Neuronal stem cell (in vitro differentiated cells): ENCODE measurements at places on chromosomes 1 and 21.

DNA sequence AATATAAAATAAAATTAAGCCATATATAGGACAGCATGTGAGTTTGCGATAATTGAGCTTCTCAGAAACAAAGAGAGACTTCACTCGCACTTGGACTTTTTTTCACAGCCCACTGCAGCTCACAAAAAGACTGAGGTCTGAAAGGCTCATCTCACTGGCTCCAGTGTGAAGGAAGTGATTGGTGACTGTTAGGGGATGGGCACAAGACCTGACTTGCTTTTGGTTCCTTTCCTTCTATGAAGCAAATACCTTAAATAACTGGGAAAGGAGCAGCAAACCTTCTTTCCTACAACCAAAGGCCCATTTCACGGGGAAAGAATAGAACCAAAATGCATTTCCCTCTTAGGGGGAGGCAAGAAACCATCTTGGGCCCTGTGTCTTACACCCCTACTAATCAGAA is 13.1 kb upstream of the TTLL7 start:
- no peak for DNase-seq

GRCh38 chr1:25131794-25132193 is 100.5 kb downstream of the SYF2 start:
- no peak for DNase-seq

DNA sequence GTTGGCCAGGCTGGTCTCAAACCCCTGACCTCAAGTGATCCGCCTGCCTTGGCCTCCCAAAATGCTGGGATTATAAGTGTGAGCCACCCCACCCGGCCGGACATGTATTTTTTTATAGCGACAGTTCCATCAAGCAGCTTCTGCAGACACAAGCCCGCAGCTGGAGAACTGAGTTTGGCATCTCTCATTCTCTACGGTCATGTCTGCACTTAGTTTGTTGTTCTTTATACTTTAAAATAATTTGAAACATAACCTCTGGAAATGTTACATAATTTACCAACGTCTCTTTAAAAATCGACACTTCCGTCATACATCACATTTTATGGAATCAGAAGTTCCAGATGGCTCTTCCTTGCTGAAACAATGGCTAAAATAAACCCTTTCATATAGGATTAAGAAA is 183.6 kb downstream of the DYRK1A start:
- no peak for DNase-seq

DNA sequence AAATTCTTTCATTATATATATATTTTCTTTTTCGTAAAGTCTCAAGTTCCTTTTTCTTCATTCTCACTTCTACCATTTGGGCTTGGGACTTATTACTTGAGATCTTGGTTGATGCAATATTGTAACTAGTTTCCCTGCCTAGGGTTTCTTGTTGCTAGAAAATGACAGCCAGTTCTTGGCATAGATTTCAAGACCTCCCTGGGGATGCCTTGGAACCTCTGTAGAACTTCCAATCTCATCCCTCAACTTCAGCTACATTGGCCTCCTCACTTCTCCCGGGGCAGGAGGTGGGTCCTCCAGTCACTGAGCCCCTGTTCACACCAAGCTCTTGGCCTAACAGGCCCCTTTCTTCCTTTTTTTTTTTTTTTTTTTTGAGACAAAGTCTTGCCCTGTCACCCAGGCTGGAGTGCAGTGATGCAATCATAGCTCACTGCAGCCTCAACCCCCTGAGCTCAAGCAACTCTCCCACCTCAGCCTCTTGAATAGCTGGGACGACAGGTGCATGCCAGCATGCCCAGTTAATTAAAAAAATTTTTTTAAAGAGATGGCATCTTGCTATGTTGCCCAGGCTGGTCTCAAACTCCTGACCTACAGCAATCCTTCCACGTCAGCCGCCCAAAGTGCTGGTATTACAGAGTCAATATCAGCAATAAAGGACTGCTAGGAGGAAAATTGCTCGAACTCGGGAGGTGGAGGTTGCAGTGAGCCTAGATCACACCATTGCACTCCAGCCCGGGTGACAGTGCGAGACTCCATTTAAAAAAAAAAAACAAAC is 33.1 kb downstream of the MAP3K7CL start:
- DNase-seq: no peak

DNA sequence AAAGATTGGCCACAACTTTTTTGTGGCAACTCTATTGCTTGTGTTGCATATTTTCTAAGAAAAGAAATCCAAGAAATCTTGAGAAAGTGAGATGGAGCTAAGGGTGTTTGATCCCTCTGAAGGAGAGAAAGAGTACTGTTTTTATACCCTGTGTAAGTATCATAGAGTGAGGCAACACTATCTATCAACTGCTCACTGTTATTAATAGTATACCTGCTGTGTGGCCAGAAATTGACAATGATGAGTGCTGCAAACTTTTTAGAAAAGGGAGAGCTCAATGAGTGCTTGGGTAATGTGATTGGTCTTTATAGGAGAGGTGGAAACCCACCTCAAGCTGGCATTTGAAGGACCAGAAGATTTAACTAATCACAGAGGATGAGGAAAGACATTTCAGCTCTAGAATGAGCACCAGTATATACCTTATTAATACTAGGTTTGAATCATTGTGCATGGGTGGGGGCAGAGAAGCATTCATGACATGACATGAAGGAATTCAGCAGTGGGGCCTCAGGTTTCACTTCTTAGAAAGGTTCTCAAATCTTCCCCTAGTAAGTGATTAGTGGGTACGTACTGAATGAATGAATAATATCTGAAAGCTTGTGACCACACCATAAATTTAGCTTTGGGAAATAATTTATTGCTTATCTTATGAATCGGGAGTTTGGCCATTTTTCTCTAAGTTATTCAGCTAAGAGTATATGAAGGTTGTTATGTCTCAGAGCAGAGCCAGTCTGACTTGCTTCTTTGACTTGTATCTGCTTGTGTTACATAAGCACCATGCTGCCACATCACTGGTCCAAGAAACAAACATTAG is 169.2 kb upstream of the SGIP1 start:
- DNase-seq: no peak

DNA sequence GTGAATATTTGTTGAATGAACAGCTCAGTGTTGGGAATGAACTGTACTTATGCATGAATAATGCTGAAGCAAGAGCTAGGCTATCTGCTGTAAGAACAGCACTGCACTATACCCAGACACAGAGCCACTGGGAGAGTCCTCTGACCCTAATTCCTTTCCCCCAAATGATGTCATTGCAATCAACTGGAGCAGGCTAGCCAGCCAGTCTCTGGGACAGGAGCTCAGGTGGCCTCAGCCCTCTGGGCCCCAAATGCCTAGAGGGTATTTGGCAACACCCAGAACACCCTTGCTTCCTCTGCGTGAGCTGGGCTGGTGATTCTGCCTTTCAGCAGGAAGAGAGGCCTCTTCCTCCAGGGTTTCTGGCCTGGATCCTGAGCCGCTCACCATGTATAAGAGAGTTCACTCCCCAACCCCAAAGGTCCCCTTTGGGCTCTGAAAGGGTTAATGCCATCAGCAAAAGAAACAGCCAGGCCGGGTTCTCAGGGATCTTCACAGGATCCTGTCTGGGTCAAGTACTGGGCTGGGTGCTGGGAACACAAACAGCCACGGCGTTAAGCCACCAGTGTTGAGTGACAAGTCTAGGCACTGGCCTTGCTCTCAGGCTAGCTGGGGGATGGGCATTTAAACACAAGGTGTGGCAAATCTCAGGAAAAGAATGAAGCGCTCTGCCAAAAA is 3.7 kb upstream of the PADI4 start:
- DNase-seq: no peak

GRCh38 chr1:37342736-37343135 is 131.6 kb upstream of the ZC3H12A start:
- no peak for DNase-seq

- DNase-seq: no peak
These were observed 79.7 kb upstream of the RAB4A start for GRCh38 chr1:229191066-229191674.

- DNase-seq: peak; percentile 80
These were observed 475 bp upstream of the NPPB start for GRCh38 chr1:11858968-11859871.

GRCh38 chr1:156705321-156705917 is at the start of gene CRABP2:
Gene CRABP2, minus strand, starts transcription at chr1:156705583. Its CDS starts 137 bp downstream, at chr1:156705446.
- DNase-seq: peak; percentile 78

DNA sequence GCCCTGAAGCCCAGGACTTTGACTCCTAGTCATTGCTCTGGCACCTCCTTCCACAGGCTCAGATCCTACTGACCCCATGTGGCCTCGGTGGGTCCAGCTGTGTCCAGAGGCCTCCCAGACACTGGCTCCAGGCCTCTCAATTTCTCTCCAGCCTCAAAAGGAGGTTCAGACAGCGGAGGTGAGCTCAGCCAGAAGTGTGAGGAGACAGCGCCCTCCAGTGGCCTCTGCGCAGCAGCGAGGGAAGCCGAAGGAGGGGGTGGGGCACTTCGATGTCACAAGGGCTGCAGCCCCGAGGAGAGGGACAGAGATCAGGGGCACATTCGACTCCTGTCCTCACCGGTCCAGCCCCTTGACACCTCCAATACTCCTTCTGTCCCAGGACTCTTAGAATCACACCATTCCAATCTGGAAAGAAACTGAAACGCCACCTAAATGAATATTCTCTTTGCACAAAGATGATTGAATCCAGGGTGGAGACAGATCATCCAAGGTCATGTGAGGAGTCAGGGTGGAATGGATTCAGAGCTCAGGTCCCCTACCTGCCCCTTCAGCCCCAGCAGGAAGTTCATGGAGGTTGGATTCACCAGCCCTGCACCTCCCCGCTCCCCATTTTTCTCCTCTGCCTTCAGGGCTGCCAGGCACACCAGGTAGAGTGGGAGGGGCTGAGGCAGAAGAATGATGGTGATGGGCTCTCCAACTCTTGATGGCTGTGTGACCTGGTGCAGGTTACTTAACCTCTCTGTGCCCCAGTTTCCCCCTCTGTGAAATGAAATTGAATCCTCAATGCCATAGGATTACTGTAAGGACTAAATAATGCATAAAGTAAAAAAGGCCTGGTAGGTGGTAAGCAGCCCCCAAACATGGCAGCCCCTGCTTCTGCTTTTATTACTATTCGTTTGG is 34.8 kb upstream of the ZBTB40 start:
- DNase-seq: peak; percentile 82

DNA sequence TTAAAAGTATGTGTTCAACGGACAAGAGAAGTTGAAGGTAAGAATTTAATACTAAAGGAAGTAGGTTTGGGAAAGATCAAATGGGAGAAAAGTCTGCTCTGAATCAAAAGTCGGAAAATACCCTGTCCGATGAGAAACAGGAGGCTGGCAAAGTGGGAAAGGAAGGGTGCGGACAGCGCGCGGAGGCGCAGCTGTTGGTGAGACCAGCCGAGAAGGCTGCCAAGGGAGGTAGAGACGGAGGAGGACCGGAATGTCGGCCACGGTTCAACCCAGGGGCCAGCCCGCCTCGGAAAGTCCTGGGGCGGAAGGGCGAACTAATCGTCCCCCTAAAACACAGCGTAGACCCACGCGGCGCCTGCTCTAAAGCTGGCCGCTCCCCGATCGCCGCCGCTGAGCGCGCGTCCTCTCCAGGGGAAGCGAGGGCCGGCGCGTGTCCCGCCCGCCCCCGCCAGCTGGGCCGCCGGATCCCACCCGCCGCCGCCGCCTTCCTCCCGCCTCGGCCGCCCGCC is 639 bp upstream of the SPATA1 start:
- no peak for DNase-seq

- DNase-seq: no peak
These were observed 23.4 kb downstream of the CELF3 start for GRCh38 chr1:151693057-151693651.

DNA sequence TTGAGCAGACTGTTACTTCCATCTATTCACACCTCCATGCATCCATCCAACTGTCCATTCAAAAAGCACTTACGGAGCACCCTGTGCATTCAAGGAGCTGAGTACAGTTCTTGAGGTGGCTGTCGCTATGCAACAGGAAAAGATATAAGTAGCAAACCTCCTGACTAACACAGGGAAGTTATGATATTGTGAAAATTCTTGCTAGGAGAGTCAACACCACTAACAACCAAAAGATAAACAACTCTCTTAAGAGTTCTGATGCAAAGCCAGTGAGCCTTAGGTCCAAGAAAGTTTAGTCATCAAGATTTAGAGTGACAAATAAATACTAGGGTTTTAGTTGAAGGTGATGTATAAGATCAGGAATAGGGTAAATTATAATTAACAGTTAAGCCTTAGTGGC is 44.5 kb upstream of the TRIM45 start:
- no peak for DNase-seq

DNA sequence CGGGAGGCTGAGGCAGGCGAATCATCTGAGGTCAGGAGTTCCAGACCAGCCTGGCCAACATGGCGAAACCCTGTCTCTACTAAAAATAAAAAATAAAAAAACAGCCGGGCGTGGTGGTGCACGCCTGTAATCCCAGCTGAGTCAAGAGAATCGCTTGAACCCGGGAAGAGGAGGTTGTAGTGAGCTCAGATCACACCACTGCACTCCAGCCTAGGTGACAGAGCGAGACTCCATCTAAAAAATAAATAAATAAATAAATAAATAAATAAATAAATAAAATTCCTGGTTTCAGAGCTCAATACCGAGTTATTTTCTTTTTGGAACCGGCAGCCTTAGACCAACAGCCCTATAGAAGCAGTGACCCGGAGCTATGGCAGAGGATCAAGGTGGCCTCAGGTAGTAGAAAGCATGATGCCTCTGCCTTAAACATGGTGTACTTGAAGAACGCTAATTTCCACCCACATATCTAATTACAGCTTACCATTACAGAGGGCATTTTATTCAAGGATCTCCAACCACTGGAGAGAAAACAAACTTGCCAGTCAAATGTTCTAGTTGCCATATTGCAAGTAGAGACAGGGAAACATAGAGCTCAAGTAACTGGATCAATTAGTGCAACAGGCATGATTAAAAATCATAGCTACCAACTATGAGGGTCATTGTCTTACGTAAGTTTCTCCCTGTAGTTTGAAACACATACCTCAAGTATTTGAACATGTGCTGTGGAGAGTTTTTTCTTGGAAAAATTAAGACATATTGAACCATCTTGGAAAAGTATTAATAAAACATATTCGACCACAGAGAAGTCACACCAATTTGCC is 2.0 kb upstream of the ENAH start:
- no peak for DNase-seq

DNA sequence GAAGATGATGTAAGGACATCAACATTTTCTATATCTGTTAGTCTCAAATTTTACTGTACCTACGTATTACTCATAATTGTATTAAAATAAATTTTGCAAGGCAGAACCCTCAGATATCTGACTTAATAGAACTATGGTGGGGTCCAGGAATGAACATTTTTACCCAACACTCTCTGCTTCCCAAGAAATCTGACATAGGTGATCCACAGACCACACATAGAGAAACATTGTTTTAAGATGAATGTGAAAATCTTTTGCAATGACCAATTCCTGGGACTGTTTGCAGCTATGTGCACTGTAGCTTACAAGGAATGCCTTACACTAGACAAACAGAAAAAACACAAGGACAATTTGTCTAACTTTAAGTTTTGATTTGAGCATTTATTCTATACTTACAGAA is 645.6 kb upstream of the ADGRL2 start:
- DNase-seq: no peak

DNA sequence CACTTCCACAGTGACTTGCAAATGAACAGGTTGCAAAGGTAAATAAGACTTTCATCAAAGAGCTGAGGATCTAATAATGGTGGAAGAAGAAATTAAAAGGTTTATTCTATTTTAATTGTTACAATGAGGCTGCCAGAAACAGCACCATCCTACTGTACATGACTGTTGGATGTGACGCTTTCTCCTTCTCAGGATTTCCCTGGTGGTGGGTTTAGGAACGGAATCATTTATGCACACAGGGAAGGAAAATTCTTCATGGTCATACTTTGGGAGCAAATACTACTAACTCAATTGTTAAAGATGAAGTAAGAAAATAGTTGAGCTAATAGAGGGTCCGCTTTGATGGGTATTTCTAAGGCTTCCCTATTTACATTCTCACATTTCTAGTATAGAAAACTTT is 22.2 kb upstream of the LYPLAL1 start:
- DNase-seq: no peak

- DNase-seq: no peak
These were observed 100.9 kb downstream of the PLPPR5 start for GRCh38 chr1:98903726-98904125.
